ENCODE measurements at places on chromosomes 6 and 20.

DNA sequence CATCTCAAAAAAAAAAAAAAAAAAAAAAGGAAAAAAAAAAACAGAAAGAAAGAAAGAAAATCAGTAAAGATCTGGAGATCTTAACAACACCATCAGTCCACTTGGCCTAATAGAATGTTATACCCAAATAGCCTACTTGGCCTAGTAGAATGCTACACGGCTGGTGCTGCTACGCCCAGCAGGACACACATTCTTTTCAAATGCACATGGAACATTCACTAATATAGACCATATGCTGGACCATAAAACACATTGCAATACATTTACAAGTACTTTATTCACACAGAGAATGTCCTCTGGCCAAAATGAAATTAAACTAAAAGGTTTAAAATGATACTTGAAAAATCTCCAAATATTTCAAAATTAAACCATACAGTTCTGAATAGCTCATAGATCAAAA is 80.0 kb upstream of the TNFAIP3 start:
- no peak for DNase-seq

- no peak for DNase-seq
These were observed 139.4 kb downstream of the CARMIL1 start for GRCh38 chr6:25418454-25419052.

GRCh38 chr6:148293181-148293995 is 49.2 kb upstream of the SASH1 start:
- no peak for DNase-seq

DNA sequence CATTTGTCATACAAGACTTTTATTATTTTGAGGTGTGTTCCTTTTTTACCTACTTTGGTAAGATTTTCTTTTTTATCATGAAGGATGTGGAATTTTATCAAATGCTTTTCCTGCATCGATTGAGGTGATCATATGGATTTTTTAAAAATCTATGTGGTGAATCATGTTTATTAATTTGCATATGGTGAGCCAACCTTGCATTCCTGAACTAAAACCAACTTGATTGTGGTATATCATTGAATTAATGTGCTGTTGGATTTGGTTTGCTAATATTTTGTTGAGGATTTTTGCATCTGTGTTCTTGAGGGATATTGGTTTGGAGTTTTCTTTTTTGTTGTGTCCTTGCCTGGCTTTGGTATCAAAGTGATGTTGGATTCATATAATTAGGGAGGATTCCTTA is 848.1 kb upstream of the EYS start:
- DNase-seq: no peak

DNA sequence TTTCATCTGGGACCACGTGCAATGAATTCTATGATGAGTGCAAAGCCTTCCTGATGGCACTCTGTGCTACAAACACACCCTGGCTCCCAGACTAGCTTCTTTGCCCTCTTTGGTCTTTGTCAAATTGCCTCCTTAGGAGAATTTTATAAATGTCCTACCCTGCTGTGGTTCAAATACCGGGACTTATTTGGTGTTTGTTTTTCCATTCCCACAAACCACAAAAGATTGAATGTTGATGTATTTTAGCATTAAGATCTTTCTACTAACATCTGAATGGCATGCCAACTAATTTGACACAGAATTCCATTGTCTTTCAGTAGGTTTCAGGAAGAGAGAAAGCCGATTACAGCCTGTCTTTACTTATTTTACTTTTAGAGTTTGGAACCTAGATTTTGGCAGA is 424.2 kb upstream of the SLC35B3 start:
- DNase-seq: no peak

GRCh38 chr20:12201289-12201991 is 283.7 kb downstream of the BTBD3 start:
- DNase-seq: no peak

DNA sequence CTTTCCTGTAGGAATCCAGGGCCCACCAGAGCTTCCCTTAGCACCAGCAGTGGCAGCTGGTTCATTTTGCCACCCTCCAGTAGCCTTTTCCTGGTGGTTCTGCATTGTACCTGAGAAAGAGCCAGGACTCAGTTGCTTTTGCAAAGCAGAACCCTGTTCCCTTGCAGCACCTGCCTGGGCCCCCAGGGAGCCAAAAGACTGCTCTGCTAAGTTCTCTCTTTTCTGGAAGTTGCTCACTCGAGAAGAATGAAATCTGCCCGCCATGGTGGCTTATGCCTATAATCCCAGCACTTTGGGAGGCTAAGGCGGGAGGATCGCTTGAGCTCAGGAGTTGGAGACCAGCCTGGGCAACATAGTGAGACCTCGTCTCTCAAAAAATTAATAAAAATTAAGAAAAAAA is 24.0 kb downstream of the GHRH start:
- DNase-seq: no peak

DNA sequence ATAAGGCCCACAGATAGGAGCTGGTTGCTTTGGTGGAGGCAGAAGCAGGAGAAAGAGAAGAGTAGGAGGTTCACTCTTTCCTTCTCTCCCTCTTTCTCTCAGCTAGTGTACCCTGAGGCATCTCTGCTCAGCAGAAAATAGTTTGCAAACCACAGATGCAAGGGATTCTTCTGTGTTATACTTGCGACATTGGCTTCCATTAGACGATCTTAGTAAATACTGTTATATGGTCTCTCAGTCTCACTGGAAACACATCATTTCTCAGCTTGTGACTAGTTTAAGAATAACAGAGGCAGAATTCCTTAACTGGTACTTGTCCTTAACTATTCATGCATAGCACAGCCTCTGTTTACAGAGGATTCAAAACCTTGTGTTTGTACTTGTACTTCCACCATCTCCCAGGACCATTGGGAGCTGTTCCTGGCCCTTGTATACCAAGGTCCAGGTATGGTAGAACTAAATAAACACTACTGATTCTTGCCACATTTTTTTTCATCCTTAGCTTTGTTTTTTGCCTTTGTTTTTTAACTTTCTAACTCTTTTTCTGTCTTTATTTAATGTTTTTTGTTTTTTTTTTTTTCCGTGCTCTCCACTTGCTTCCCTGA is 218.2 kb downstream of the OTOR start:
- no peak for DNase-seq

- DNase-seq: no peak
These were observed 94.3 kb downstream of the JPH2 start for GRCh38 chr20:44092551-44093248.

Measured in stimulated activated CD8-positive, alpha-beta memory T cell treated with anti-CD3 and anti-CD28 coated beads, Interleukin-7, amount 100 ng/mL, for 48 hours (primary cell).